ENCODE measurements at places on chromosomes 16 and 17.

DNA sequence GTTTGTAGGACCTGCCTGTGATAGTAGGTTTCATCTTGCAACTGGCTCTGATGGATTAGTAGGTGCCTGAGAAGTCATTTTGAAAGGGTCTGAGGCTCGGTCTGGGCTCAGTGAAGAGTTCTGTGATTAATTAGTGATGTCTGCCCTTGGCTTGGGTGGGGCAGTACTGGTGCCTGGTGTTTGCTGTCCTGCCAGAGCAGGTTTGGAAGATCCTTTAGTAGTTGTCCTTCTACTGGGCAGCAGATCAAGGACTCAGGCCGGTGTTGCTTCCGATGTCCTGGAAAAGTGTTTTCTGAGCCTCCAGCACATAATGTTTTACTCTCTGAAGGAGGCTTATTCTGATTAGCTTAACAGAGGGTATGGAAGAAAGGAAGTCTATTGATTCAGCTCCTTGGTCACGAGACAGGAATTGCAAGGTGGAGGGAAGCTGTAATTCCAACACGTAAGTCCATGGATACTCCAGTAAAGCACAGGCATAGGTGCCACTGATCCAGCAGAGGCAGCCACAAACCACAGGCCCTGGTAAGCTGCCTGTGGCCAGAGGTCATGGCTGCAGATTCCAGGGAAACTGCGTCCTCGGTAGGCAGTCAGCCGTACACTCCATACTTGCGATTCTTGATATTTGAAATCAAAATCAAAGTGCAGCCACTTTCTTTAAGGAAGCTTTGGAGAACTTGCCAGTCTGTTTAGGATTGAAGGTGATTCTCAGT lies 18.7 kb downstream of the HLF start:
- no peak for DNase-seq

- no peak for DNase-seq
Measured at GRCh38 chr16:65697065-65697464, 575.2 kb upstream of the CDH11 start.

DNA sequence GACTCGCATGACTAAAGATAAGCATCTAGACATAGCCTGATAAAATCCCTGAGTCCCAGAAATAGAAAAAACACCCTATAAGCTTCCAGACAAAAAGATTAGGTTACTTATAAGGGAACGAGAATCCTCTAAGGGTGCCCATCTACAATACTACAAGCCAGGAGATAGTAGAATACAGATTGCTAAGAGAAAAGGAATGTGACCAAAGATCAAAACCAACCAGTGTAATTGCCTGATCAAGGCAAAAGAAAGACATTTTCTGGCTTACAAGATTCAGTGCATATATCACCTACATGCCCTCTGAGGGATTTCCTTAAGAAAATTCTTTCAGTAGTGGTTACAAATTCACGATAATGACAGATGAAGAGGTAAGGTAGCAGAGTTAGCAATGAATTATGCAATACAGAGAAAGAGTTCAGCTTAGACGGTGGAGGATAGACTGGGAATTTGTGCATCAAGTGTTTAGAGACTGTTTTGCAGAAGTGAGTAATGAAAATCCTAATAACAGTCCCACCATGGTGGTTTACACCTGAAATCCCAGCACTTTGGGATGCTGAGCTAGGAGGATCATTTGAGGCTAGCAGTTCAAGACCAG lies 35.0 kb downstream of the BCL7C start:
- DNase-seq: no peak

DNA sequence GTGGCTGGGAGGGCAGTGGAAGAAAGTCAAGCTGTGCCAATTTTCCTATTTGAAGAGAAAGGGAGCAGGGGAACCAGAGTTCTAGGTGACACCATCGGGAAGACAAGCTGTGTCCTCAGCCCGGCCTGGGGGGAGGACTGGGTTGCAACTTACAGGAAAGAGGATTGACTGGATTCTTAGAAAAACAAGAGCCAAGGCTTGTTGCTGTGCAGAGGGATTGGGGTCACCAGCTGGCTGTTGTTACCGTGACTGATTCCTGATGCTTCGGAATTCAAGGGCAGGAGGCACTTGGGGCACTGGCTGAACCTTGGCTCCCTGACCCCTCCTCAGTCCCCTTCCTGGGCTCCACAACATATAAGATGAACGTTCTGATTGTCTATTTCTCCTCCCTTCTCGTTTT lies 16.8 kb upstream of the MMP2 start:
- DNase-seq: no peak

DNA sequence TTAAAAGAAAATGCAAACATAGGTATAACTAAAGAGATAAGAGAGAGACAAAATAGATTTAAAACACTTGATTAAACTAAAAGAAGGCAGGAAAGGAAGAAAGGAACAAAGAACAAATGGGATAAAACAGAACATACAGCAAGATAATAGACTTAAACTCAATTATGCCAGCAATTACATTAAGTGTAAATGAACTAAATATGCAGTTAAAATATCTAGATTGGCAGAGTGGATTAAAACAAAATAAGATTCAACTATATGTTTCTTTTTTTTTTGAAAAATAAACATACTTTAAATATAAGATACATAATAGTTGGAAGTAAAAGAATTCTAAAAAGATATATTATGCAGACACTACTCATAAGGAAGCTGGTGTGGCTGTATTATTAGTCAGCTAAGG lies 9.7 kb upstream of the CFAP20 start:
- no peak for DNase-seq

- no peak for DNase-seq
Measured at GRCh38 chr17:66777689-66778225, 57.2 kb upstream of the CACNG5 start.

GRCh38 chr17:48293319-48294019 lies 136.5 kb downstream of the SKAP1 start:
- DNase-seq: no peak

DNA sequence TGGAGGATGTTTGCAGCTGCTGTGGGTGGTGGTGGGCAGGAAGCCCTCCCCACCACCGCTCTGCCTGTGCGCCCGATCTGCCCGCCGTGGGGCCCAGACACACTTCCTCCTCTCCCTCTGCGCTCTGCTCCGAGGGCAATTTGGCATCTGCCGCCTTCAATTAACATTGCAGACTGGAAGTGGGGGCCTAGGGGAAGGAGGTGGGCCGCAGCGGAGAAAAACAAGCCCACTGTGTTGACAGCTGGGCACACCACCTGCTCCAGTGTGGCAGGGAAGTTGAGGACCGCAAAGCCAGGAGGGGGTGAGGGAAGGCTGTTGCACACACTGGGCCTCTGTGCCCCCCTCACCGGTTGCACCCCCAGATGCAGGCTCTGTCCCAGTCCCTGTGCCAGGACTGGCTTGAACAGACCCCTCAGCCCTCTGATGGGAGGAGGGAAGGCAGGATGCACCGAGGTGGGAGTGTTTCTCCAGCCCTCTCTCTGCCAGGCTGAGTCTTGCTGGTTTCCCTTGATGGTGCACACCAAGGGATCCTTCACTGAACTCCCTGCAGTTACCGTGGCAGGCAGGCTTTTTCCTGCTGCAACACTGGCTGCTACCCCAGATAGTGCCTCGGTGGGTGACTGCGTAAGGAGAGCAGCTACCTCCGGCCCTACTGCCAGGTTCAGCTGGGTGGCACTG lies 72.8 kb upstream of the MED9 start:
- no peak for DNase-seq
